Activated CD4-positive, alpha-beta T cell treated with anti-CD3 and anti-CD28 coated beads, Interleukin-2, amount 50 U/mL, for 16 hours (primary cell): ENCODE measurements at places on chromosomes 13 and 19.

GRCh38 chr19:52638601-52639000, 446 bp upstream of the ZNF83 start:
- DNase-seq = no peak

GRCh38 chr13:33528896-33529295, 243.3 kb upstream of the STARD13 start:
- no peak for DNase-seq

DNA sequence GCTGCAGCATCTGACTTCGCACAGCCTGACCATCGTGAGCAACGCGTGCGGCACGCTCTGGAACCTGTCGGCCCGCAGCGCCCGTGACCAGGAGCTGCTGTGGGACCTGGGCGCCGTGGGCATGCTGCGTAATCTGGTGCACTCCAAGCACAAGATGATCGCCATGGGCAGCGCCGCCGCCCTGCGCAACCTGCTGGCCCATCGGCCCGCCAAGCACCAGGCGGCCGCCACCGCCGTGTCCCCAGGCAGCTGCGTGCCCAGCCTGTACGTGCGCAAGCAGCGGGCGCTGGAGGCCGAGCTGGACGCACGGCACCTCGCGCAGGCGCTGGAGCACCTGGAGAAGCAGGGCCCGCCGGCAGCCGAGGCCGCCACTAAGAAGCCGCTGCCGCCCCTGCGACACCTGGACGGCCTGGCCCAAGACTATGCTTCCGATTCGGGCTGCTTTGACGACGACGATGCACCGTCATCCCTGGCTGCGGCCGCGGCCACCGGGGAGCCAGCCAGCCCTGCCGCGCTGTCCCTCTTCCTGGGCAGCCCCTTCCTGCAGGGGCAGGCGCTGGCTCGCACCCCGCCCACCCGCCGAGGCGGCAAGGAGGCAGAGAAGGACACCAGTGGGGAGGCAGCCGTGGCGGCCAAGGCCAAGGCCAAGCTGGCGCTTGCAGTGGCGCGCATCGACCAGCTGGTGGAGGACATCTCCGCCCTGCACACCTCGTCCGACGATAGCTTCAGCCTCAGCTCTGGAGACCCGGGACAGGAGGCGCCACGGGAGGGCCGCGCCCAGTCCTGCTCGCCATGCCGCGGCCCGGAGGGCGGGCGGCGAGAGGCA, 13.6 kb downstream of the C19orf25 start:
- no peak for DNase-seq

GRCh38 chr19:11092181-11092538, 2.9 kb downstream of the LDLR start:
- peak; percentile 82 for DNase-seq

DNA sequence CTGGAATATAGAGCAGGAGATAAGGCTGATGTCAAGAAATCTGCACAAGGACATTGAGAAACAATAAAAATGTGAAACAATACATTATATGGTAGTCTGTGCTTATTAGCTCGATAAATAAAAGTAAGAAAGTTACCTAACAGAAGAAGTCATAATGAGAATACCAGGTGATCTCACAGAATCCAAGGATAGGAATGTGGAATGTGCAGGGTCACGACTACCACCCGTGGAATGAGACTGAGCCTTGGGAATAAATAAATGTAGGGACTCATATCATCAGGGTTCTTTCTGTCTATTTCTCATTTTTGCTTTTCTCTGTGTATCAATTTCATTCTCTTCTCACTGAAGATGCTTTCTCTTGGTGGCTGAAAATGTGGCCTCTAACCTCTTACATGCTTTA, 26.0 kb upstream of the KBTBD7 start:
- DNase-seq = no peak

GRCh38 chr13:46672338-46673090, 119.5 kb downstream of the LRCH1 start:
- no peak for DNase-seq
